ENCODE measurements at places on chromosomes 2 and 18.

GRCh38 chr2:73968357-73968937, 16.3 kb upstream of the TET3 start:
- H3K4me1 ChIP-seq = peaks cover 50% of the 10 kb centered on the region
- H3K4me3 ChIP-seq = no peak overlapping the region
- no peaks in the 10 kb centered on the region for H3K27me3 ChIP-seq
- H3K36me3 ChIP-seq = no peaks in the 10 kb centered on the region

DNA sequence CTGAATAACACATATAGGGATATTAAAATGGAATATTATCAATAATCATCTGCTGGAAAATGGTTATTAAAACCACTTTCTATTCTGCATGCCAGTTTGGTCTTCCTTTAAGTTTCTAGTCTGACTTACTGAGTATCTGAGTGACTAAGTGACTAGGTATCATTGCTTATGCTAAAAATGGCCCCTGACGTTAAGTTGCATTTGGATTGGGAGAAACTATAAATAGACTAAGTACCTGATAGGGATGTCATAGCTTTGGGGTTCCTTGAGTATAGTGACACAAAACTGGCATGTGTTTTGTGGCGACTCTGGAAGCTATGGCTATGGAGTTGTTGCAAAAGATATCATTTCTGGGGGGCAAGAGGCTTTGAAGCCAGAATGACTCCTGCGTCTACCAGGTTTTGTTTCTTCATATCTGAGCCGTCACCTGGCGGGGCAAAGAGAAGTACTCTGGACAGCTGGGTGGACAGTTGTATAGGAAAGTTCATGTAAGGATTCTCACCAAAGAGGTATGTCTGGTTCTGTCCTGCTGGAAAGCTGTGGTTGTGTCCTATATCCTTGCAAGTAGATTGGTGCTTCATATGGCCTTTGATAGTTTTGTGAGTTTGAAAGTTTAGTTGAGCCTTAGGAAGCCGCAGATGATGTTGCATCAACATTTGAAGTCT, 17.9 kb downstream of the ITGAV start:
- H3K27ac ChIP-seq = no peak overlapping the region
- H3K4me3 ChIP-seq = no peak overlapping the region
- H3K36me3 ChIP-seq = peaks cover 10% of the 10 kb centered on the region
- H3K27me3 ChIP-seq = no peaks in the 10 kb centered on the region

GRCh38 chr2:196324211-196324610, 152.8 kb upstream of the STK17B start:
- no peaks in the 10 kb centered on the region for H3K4me1 ChIP-seq
- no peaks in the 10 kb centered on the region for H3K27me3 ChIP-seq
- no peak overlapping the region for H3K4me3 ChIP-seq
- H3K27ac ChIP-seq = no peak overlapping the region
- no peak for DNase-seq

DNA sequence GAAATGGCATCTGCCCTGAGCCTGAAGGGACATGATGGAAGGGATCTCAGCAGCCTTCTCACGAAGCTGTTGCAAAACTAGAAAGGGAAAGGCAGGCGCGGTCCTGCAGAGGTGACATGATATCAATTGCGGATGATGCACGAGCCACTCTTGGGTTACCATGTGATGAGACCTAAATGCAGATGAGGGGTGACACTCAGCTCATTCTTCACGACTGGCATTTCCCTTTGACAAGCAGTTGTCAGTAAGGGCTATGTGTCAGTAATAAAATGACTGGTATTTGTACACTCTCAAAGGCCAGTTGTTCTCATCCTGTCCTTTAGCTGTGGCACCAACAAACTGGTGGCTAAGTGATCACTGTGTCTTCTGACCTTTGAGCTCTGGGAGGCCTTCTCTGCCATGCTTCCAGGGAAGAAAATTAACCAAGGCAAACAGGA, 273.6 kb downstream of the ETAA1 start:
- H3K27ac ChIP-seq = no peak overlapping the region
- no peaks in the 10 kb centered on the region for H3K36me3 ChIP-seq
- no peak overlapping the region for H3K4me3 ChIP-seq
- H3K27me3 ChIP-seq = no peaks in the 10 kb centered on the region
- H3K4me1 ChIP-seq = no peaks in the 10 kb centered on the region
- no peak for DNase-seq

- H3K27ac ChIP-seq = no peak overlapping the region
- H3K27me3 ChIP-seq = no peaks in the 10 kb centered on the region
- no peak for DNase-seq
- no peak overlapping the region for H3K4me3 ChIP-seq
- H3K36me3 ChIP-seq = peaks cover 51% of the 10 kb centered on the region
- peaks cover 2% of the 10 kb centered on the region for H3K4me1 ChIP-seq
Measured at GRCh38 chr2:98676742-98677141, 54.2 kb downstream of the MGAT4A start.

GRCh38 chr18:10518595-10519255, 7.1 kb upstream of the NAPG start:
- no peak overlapping the region for H3K4me3 ChIP-seq
- H3K4me1 ChIP-seq = no peaks in the 10 kb centered on the region
- no peak overlapping the region for H3K27ac ChIP-seq
- H3K36me3 ChIP-seq = no peaks in the 10 kb centered on the region
- H3K27me3 ChIP-seq = no peaks in the 10 kb centered on the region

Data from T-cell (primary cell).